Activated B cell treated with CpG ODN at 0.5 μM for 24 hours (primary cell): ENCODE measurements at places on chromosomes 3 and 15.

GRCh38 chr3:65988411-65989180 lies 50.1 kb downstream of the MAGI1 start:
- DNase-seq: no peak

DNA sequence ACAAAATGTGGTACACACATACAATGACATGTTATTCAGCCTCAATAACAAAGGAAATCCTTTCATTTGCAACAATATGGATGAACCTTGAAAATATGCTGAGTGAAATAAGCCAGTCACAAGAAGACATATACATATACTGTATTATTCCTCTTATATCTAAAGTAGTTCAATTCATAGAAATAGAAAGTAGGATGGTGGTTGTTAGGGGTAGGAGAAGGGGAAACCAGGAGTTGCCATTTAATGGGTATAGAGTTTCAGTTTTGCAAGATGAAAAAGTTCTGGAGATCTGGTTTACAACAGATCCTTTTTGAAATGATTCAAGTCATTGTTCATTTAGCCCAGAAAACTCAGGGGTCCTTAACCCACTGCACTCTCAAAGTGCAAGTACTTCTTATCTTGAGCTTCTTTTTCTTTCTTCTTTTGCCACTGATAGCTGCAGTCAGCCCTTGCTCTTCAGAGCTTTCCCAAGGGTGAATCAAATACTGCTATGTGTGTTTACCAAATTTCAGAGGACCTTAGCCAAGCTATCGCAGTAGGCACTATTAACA lies 208.0 kb upstream of the EOMES start:
- DNase-seq: no peak

DNA sequence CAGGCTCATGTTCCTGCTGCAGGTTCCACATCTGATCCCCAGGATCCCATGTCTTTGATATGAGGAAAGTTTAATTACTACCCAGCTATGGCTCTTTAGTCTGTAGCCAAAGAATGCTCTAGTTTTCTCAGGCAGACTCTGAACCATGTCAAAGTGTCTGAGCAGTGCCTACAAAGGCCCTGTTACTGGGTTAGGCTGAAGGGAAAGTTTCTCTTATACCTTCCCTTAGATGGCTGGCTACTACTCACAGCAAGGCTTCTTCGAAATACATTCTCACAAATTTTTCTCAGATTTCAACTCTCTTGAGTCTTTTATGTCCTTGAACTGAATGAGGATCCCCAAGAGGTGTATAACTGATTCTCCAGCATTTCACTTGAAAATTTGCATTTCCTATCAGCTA lies 102.4 kb downstream of the NR1D2 start:
- DNase-seq: no peak

DNA sequence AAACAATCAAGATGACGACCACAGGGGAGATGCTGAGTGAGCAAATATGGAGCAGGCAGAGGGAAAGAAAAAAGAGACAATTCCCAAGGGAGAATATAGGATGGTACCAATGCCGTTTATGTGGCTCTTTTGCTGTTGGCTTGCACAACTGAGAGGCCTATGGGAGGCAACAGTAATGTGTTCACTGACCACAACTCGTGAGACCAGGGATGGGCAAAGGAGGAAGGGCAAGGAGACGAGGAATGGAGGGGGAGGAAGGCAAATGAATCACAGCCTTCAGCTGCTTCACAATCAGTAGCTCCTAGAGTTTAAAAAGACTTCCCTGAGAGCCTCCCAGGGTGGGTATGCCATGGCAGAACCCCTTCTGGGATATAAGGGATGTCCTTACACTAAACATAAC lies 131.5 kb downstream of the SLC9A9 start:
- no peak for DNase-seq

- no peak for DNase-seq
Observed at GRCh38 chr3:15636028-15636709, 34.6 kb downstream of the BTD start.

DNA sequence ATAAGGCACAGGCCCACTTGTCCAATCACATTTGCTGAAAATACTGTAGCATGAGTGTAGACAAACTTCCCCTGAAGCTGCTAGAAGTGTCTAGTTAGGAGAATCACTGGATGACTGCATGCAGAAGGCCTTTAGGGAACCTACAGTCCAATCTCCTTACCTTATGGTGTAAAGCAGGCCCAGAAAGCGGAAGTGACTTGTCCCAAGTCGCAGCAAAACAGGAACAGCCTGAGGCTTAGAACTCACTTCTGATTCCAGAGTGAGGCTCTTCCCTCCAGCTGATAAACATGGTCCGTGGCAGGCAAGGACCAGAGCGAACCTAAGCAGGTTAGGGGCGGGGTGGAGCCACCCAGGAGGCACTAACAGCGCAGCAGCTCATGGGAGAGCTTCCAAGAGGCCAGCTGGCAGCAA lies 2.5 kb downstream of the GRAMD2A start:
- no peak for DNase-seq

DNA sequence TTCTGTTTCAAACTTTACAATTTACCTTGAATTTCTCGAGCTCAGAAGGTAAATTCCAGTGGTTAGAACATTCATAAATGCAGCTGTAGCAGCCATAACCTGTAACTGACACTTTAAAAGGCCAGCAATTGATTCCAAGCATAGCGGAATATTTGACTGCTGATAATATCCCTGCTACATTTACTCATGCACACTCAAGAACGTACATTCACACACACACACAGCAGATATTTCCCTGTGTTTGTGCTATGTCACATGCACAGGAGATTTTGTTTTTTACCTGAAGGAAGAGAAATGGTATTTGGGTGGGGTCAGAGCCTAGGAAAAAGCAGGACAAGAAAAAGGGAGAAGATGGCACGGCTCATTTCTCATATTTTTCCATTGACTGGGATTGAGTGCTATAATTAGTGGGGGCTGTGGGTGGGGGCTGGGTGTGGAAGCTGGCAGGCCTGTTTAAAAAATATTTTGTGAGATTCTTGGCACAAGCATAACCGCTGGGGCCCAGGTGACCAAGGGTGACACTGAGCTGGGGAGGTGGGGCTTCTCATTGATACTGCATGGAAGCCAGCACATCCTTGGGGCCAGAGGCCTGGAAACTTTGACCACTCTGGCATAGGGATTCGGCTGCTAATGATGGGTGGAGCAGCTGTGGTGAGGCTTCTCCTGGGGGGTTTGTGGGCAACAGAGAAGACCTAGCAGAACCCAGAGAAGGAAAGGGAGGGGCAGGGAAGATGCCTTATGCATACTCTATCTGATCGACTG lies 88.9 kb upstream of the TPRG1 start:
- DNase-seq: no peak

DNA sequence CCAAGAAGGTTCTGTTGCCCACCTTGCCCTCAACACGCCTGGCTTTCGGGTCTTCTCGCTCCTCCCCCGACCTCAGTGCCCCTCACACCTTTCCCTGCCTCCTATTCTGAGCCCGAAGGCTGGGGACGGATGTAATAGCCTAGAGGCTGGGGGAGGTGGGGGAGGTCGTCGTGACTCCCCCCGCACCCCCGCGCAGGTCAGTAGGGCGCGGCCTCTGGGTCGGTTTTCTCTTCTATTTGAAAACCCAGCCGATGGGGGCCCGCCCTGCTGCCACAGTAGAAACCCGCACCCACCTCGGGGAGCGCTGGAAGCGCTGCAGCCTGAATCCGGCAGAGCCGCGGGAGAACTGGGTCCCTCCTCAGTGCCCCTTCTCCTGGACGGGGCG lies 1.0 kb upstream of the RBPMS2 start:
- DNase-seq: no peak

- DNase-seq: no peak
Observed at GRCh38 chr15:82571722-82572222, 31.5 kb upstream of the RPS17 start.

GRCh38 chr15:31125061-31125460 lies 23.5 kb upstream of the TRPM1 start:
- DNase-seq: no peak

- DNase-seq: no peak
Observed at GRCh38 chr3:139301654-139302053, 42.2 kb upstream of the MRPS22 start.

- DNase-seq: no peak
Observed at GRCh38 chr3:116037954-116038911, 407.1 kb downstream of the LSAMP start.

DNA sequence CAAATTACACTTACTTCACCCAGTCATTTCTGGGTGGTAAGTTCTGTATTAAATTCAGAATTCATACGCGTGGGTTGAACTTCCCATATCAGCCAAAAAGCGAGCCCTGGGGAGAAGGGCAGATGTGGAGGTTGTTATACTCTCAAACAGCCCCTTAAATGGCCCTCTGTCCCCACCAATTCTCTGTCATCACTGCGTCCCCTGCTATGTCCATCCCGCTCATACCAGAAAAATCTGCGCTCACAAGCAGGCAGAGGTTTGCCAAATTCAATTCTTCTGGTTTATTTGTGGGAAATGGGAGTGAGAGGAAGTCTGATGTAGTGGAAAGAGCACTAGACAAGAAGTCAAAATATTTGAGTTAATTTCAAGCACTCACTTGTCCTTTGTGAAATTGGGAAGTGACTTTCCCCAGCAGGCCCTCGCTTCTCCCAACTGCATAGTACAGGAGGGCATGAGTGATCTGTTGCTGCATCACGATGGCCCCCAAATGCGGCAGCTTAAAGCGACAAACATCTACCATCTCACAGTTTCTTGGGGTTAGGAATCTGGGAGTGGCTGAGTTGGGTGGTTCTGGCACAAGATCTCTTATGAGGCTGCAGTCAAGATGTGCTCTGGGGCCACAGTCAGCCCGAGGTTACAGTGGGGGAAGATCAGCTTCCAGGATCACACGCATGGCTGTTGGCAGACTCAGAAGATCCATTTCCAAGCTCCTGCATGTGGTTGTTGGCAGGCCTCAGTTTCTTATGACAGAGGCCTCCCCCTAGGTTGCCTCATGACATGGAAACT lies 67.7 kb downstream of the CPN2 start:
- no peak for DNase-seq

DNA sequence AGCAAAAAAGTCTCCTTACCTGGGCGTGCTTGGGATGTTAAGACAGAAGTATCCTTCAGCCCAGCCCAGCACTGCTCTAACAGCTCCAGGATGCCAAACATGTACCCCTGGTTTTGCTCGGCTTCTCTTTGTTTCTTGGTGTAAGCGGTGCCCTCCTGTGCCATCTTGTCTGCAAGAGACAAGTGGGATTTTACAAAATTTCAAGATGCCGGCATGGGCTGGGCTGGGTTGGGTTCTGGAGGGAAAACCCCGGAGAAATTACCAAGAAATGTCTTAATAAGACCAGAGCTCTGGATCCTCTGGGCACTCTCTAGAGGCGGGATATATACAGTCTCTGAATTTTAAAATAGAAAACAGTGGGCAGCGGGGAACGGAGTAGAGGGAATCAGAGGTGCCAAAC lies 4.6 kb upstream of the SOX14 start:
- DNase-seq: no peak

DNA sequence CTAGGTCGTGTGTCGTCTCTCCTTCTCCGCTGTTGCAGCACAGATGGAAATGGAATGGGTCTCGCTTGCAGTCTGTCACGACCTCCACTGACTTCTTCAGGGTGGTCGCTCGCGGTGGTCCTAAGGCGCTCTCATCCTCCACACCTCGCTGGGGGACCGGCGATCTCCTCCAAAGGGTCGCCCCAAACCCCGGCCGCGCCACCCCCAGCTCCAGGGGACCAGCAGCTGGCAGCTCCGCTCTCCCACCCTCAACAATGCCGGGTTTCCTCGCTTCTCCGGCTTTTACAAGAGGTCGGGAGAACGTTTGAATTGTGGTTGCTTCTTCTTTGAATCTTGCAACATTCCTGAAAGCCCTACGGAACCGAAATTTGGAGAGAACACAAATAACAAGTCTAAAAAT lies 25.9 kb downstream of the SERP1 start:
- DNase-seq: no peak

DNA sequence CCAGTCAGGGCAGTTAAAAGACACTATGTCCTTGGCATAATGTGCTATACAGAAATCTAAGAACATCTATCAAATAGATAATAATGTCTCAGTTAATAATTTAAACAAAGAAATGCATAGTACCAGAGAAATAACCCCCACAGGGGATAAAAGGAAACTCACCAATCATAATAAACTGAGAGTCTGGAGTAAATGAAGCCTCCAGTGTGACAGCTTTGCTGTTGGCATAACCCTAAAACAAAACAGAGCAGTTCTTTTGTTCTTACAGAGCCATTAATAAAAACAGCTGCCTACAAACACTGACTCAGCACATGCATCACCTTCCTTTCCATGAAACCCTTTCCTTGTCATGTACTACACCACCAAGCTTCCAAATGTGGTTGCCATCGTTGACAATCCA lies 13.5 kb downstream of the PPM1M start:
- DNase-seq: no peak

DNA sequence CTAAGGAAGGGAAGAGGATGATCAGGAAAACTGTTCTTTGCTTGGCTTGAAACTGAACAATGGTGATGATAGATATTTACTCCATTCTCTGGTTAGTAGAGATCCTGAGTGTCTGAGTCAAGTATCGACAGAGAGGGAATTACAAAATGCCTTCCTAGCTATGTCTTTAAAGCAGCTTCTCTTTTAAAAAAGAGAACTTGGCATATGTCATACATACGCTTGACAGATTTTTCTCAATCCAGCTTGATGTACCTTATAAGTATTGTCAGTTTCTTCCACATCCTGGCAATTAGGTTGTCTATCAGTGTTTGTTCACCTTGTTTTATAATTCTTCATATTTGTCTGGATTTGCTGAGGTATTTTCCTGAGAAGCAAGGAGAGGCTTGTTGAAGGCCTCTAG lies 5.0 kb upstream of the EPHB1 start:
- no peak for DNase-seq

- no peak for DNase-seq
Observed at GRCh38 chr15:70200511-70201424, 103.1 kb upstream of the TLE3 start.

DNA sequence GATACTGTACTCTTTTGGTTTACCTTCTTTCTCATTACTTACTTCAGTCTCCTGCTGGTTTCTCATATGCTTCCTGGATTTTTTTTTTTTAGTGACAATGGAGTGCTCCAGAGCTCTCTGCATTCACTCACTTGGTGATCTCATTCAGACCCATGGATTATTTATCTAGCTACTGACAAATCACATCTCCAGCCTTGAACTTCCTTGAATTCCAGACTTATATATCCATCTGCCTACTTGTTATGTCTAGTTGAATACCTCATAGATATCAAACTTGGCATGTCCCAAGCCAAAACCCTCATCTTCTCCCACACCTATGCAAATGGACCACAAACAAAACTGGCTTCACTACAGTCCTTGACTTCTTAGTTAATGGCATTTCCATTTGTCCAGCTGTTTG lies 234.7 kb upstream of the ZPLD1 start:
- no peak for DNase-seq
